NCI-H1930 (cell line): ENCODE measurements at places on chromosomes 4 and X.

- no peak for DNase-seq
Measured at GRCh38 chrX:16786791-16787735, 797 bp downstream of the TXLNG start.

DNA sequence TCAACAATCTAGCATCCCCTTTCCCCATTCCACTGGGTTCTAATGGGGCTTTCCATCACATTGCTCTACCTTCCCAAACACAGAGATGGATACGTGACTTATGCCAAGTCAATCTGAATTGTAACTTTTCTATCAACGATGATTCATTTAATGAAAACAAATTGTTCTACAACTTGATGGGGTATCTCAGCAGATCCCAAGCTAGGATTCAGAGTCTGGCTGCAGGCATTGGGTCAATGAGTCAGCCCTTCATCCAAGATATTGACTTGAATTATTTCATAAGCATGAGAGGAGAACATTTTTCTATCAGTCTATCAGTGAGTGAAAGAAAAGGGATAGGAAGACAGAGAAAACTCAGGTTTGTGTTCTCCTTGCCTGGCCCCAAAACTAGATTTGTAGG, 15.0 kb upstream of the HPGDS start:
- DNase-seq: no peak

DNA sequence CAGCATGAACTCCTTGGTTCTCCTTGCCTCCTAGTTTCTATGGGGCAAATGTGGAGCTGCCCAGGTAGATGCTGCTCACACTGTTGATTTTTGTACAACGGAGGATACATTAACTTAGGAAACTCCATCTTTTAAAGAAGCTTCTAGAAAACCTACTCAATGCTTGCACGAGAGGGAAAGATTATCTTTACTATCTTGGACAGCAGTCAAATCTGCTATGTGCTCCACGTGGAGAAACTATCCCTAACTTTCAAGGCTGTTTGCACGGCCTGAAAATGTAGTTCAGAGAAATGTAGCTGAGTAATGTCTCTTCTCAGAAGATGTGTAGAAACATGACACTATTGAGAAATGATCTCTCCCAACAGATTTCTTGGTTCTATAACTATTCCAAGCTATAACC, 1530.9 kb upstream of the PABPC4L start:
- no peak for DNase-seq

DNA sequence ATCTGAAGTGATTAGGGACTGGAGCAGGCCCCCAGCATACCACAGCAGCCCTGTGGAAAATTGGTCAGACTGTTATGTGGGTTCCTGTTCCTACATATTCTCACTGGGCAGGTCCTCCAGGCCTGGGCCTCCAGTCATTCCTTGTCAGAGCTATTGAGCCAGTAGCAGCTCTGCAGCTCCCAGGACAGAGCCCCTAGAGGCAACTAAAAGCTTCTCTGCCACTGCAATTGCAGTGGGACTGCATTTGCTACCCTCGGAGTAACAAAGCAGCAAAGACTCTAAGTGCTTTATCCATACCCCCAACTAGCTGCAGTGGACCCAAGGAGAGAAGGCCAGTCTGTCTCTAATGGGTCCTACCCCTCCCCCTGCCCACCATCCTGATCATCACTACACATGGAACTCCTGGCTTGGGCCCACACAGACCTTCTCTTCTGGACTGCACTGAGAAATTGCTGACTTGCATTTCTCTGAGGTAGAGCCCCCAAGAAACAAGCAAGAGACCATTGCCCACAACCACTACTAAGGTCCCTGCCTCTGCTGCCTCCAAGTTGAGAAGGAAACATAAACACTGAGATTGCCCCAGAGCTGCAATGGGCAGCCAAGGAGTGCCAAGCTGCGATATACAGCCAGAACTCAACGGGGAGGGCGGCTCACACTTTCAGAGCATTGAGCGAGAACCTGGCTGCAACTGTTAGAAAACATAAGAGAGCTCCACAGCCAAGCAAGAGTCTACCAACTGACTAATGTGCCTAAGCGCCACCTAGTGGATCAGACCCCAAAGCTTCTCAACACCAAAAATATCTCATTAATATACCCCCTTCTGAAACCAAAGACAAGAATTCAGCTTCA, 738.7 kb upstream of the NDST4 start:
- DNase-seq: no peak

DNA sequence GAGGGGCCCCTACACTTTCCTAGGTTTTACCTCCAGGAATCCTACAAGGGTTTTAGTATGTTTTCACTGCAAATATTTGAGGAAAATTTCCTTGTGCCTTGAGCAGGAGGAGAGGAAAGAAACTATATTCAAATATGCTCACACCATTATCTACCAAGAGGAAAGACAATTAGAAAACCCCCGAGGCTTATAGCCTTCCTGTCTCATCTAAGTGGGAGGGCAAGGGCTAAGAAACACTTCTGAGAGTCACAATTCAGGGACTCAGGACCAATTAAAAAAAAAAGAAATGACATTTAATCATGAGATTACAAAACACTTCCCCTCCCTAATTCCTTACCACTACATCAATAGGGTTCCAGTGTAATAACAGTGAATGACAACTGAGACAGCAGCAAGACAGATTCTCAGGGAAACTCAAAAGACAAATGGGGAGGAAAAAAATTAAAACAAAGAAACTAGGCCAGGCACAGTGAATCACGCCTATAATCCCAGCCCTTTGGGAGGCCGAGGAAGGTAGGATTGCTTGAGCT, 45.6 kb downstream of the ATRX start:
- DNase-seq: no peak

- no peak for DNase-seq
Measured at GRCh38 chrX:150770623-150771022, 77.4 kb downstream of the MTMR1 start.

DNA sequence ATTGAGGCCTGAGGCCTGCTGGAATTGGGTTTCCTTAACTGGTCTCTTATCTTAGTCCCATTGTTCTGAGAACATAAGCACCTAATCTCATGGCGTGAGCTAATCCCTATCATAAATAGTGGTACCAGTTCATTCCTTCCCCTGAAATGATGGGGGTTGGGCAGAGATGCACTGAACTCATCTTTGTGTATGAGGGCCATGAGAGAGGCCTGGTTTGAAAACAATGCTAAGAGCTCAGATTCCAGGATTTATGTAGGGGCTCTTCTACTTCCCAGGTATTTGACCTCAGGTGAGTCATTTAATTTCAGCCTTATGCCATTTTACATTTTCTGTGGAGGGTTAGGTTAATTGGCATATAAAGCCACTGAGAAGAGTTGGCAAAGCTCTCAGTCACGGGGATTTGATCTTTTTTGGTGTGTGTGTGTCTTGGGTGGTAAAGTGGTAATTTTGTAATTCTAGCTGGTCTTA, 4.4 kb downstream of the RBM3 start:
- no peak for DNase-seq

DNA sequence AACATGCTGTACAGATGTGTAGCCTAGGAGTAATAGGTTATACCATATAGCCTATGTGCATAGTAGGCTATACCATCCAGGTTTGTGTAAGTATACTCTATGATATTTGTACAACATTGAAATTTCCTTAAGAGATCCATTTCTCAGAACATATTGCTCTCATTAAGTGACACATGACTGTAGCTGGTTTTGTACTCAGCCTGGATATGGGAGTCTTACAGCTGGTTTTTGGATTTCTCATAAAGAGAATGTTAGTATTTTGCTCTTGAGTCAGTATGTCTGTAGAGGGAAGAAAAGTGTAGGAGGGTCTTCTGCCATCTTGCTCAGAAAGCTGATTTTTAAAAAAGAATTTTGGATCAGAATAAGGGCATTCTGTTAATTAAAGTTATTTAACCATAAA, 85.3 kb downstream of the SMARCA5 start:
- no peak for DNase-seq

DNA sequence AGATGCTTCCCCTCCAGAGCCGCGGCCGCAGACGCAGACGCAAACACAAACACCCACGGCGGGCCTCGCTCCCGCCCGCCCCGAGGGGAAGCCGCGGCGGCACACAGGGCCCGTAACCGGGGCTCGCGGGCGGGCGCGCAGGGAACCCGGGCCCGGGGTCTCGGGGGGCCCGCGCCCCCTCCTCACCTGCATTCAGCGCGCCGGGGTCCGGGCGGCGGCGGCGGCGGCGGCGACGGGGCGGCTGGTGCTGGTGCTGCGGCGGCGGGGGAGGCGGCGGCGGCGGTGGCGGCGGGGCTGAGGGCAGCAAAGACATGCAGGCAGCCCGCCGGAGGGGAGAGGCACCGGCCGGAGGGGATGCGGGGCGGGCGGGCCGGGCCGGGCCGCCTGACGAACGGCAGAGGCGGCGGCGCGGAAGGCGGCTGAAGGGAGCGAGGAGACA, 255 bp upstream of the CNOT6L start:
- no peak for DNase-seq

- no peak for DNase-seq
Measured at GRCh38 chr4:151850791-151851213, 90.0 kb upstream of the GATB start.

- no peak for DNase-seq
Measured at GRCh38 chrX:45274576-45274975, 73.9 kb upstream of the DIPK2B start.

GRCh38 chrX:128458888-128459287, 406.7 kb upstream of the ACTRT1 start:
- no peak for DNase-seq

GRCh38 chrX:119759248-119759766, 919 bp downstream of the SOWAHD start:
- no peak for DNase-seq

GRCh38 chr4:44558031-44558605, 93.3 kb downstream of the YIPF7 start:
- no peak for DNase-seq

- no peak for DNase-seq
Measured at GRCh38 chr4:170374770-170375169, 285.0 kb upstream of the AADAT start.

DNA sequence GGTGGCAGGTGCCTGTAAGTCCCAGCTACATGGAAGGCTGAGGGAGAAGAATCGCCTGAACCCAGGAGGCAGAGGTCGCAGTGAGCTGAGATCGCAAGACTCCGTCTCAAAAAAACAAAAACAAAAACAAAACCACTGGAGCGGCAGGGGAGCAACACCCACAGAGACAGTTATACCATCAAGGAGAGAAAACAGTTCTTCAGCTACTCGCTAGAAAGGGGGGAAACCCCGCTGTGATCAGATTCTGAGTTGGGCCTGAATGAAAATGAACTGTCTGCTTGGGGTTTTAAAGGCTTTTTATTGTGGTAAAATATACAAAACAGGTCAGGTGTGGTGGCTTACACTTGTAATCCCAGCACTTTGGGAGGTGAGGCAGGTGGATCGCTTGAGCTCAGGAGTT, 16.8 kb upstream of the IRAK1 start:
- no peak for DNase-seq

DNA sequence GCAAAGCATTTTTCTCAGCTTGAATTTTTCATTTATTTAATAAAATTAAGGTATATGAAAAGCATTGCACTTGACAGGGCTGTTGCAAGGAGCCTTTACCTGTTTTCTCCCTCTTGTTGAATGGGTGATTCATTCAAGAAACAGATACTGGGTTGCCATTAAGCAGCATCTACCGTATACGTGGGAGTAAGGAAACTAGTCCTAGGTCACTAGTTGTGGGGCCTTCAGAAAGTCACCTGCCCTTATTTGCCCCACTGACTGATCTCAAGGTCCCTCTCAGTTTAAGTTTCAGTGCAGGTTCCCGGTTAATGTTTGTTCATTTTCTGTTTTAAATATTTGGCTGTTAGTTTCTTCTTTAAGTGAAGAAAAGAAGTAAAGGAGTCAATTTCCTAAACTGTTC, 34.0 kb downstream of the LHFPL1 start:
- DNase-seq: no peak

DNA sequence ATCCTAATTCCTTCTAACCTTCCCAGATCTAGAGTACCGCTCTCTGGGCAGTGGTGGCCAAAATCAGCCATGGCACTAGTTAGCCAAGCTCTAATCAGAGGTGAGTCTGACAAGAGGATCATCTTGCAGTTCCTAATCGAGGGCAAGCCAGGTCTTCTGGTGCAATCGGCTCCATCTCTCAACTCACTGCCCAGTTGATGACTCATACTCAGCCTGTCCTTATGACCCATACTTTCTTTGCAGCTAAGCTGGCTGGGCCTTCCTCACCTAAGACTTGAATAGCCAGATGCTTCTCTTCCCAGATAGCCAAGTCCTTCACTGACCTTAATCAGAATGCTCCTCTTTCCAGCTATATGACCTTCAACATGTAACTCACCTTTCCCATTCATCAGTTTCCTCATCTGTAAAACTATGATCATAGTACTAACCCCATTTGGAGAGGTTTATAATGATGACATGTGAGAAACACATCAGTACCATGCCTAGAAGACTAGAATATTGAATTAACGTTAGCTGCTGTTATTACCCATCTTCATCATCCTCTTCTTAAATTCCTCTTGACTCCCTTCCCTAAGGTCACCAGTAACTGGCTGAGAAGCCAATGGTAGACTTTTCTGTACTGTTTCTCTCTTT, 57.1 kb downstream of the RELL1 start:
- no peak for DNase-seq

- DNase-seq: no peak
Measured at GRCh38 chr4:136369073-136369472, 1163.2 kb downstream of the PCDH18 start.

- no peak for DNase-seq
Measured at GRCh38 chr4:4759883-4760282, 99.6 kb upstream of the MSX1 start.

DNA sequence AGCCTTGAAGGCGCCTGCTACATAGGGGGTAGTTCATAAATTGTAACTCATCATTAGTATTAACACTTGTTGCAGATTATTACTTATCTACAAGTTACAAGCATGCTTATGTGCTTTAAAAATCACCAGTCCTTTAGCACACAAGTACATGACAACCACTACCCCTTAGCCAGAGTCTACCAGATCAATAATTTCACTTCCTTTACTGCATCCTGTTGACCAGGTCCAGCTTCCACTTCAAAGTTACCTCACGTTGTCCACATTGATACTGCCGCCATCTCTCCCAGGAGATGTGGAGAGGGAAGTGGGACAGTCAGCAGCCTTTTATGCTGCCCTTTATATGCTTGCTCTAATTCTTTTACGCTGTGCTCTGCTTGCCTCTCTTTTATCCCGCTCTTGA, 231.3 kb upstream of the CXXC4 start:
- DNase-seq: no peak

DNA sequence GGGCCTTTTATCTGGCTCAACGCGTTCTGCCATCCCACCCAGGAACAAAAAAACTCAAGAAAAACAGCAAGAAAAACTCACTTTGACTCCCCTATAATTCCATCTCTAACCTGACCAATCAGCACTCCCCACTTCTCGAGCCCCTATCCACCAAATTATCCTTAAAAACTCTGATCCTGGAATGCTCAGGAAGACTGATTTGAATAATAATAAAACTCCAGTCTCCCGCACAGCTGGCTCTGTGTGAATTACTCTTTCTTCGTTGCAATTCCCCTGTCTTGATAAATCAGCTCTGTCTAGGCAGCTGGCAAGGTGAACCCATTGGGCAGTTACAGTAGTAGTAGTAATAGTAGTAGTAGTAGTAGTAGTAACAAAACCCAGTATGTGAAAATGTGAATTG, 165.7 kb upstream of the CASK start:
- no peak for DNase-seq

DNA sequence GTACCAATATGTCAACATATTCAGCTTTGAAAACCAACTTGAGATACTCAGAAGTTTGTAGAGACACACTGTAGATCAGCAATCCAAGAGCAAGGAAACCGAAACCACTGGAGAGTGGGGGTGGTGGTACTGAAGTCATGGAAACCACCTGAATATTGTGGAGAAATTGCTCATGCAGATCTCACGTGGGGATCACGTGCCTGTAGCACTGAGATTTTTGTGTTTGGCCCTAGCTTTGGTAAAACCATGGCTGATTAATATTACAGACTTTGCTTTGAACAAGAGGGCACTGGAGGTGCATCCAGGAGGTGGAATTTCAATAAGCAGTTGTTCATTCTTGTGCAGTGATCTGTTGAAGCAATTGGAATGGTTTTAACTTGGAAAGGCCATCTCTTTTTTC, 47.2 kb downstream of the GBA3 start:
- DNase-seq: no peak
